ENCODE measurements at places on chromosomes 4 and X. TPM values are rescaled to one million over a fixed set of nuclear protein-coding genes. Genes with fewer than 3 reads are reported as not detected.
A peak's percentile ranks its signal among the peaks of the same experiment; 100 is the strongest.

- peak overlapping the region; percentile 58 for H3K27ac ChIP-seq
- peaks cover 72% of the 10 kb centered on the region for H3K27me3 ChIP-seq
- no peak for DNase-seq
- peak overlapping the region; percentile 19 for H3K4me3 ChIP-seq
Observed at GRCh38 chrX:25019707-25020390, 4.1 kb upstream of the ARX start.

- no peaks in the 10 kb centered on the region for H3K4me1 ChIP-seq
- H3K36me3 ChIP-seq, result no peaks in the 10 kb centered on the region
- H3K27ac ChIP-seq, result no peak overlapping the region
- H3K27me3 ChIP-seq, result no peaks in the 10 kb centered on the region
- H3K4me3 ChIP-seq, result no peak overlapping the region
- no peak for DNase-seq
Observed at GRCh38 chr4:117900832-117901231, 133.5 kb upstream of the NDST3 start.

Gene DCLK2
- total RNA-seq, result not detected

- no peaks in the 10 kb centered on the region for H3K27me3 ChIP-seq
- H3K4me1 ChIP-seq, result peaks cover 21% of the 10 kb centered on the region
- H3K4me3 ChIP-seq, result no peak overlapping the region
- H3K36me3 ChIP-seq, result peaks cover 26% of the 10 kb centered on the region
- H3K27ac ChIP-seq, result no peak overlapping the region
- no peak for DNase-seq
Observed at GRCh38 chr4:55864577-55865223, 11.3 kb downstream of the EXOC1 start.

Gene P2RY10
- 44.9 TPM for total RNA-seq

GRCh38 chr4:153081693-153082092 lies 122.5 kb upstream of the TRIM2 start:
- no peak overlapping the region for H3K4me3 ChIP-seq
- H3K36me3 ChIP-seq, result no peaks in the 10 kb centered on the region
- no peak overlapping the region for H3K27ac ChIP-seq

- H3K4me1 ChIP-seq, result no peaks in the 10 kb centered on the region
- H3K27me3 ChIP-seq, result peaks cover 4% of the 10 kb centered on the region
- H3K4me3 ChIP-seq, result no peak overlapping the region
- no peak for DNase-seq
- no peaks in the 10 kb centered on the region for H3K36me3 ChIP-seq
- H3K27ac ChIP-seq, result no peak overlapping the region
Observed at GRCh38 chr4:98094118-98094517, 49.2 kb downstream of the STPG2 start.

- H3K4me3 ChIP-seq, result no peak overlapping the region
- H3K4me1 ChIP-seq, result peaks cover 53% of the 10 kb centered on the region
- peaks cover 7% of the 10 kb centered on the region for H3K27me3 ChIP-seq
- peaks cover 13% of the 10 kb centered on the region for H3K36me3 ChIP-seq
- DNase-seq, result no peak
Observed at GRCh38 chr4:147801820-147802219, 69.9 kb downstream of the ARHGAP10 start.

DNA sequence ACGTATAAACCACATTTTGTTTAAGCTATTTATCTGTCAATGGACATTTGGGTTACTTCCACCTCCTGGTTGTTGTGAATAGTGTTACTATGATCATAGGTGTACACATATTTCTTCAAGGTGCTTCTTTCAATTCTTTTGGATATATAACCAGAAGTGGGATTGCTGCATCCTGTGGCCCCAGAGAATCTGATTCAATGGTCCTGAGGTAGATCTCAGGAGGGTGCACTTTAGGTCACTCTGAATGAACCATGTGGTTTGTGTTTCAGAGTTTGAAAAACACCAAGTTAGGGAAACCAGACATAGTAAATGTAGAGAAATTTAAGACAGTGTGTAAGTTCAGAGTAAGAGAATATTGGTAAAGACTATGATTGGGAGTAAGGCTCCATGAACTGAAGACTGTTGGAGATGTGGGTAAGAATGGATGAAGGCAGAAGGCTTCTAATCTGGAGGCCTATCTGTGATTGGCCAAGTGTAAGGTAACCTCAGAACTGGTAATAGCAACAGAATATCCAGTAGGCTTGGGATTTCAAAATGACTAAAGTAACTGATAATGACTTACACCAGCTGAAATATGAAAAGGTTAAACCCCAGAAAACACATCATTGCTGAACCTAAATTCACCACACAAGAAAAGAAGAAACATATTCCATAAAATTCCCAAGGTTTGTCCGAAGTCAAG lies 236.9 kb downstream of the CAMK2D start:
- H3K36me3 ChIP-seq, result peaks cover 46% of the 10 kb centered on the region
- H3K27ac ChIP-seq, result peak overlapping the region; percentile 36
- H3K27me3 ChIP-seq, result no peaks in the 10 kb centered on the region

Gene HADH
- 36.8 TPM for total RNA-seq

DNA sequence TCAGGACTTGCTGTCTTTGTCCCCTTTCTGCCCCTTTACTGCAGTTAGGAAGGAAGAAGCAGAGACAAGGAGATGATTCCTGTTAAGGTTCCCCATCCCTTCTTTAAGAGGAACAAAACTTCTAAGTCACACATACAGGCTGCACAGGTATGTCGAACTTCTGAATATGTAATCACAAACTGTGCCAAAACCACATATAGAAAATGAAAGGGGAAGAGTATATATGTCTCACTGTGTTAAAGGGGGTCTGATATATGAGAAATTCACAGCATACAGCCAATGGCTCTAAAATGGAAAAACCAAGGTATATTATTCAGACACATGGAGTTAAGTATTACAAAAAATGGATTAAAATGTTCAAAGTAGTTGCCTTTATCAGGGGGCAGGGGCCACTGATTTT lies 11.7 kb downstream of the CFAP97 start:
- H3K27ac ChIP-seq, result no peak overlapping the region
- H3K36me3 ChIP-seq, result peaks cover 26% of the 10 kb centered on the region
- no peak for DNase-seq
- no peaks in the 10 kb centered on the region for H3K27me3 ChIP-seq
- peaks cover 35% of the 10 kb centered on the region for H3K4me1 ChIP-seq

Gene NEUROG2
- 0.18 TPM for total RNA-seq

DNA sequence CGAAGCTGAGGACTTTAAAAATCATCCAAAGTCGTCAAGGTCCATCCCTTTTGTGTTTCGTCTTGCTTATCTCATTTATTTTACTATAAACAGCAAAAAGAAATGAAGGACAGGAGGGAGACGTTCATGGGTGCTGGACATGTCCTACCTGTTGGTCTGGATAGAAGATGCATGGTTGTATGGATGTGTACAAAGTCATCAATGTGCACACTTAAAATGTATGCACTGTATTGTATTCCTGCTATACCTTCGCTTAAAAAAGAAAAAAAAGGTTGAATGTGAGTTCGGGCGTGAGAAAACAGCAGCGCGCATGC lies 313 bp upstream of the BLOC1S4 start:
- peak overlapping the region; percentile 93 for H3K4me3 ChIP-seq
- no peak for DNase-seq
- H3K27ac ChIP-seq, result peak overlapping the region; percentile 88
- H3K27me3 ChIP-seq, result peaks cover 8% of the 10 kb centered on the region

Gene SLC10A4
- 0.10 TPM for total RNA-seq

Gene SLITRK4
- not detected for total RNA-seq

Gene ALAS2
- total RNA-seq, result not detected

DNA sequence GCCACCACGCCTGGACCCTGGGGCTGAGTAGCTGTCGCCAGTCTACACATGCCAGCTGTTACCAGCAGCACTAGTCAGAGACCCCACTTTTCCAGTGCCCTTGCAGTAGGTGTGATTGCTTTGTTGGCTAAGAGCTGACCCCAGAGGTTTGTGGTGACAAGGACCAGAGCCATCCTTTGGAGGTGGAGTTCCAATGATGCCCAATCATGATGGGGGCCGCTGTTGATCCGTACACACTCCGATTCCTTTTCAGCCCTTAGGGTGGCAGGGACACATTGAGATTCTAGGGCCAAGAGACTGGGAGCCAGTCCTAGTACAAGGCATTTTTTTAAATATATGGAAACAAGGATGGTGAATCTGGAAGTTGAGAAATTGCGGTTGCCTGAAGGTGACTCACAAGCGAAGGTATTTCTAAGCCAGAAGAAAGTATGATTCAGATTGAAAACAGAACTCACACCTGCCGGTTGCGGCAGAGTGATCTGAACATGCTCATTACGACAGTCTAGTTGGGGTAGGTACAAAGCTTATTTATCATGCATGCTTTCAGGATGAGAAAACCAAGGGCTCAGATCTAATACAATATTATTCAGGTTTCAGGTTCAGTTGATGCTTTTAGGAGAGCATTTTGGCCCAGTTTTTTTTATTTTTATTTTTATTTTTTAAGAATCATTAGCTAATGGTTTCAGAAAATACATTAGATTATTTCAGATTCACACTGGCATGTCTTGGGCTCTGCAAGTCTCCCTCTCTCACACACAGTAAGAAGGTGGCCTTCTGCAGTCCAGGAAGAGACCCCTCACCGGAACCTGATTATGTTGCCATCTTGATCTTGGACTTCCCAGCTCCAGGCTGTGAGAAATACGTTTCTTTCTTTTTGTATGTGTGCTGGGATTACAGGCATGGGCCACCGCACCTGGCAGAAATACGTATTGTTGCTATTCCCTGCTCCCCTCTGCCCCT lies 43.4 kb downstream of the SHROOM2 start:
- H3K4me1 ChIP-seq, result no peaks in the 10 kb centered on the region
- no peak overlapping the region for H3K4me3 ChIP-seq
- peak; percentile 1 for DNase-seq
- no peaks in the 10 kb centered on the region for H3K36me3 ChIP-seq
- peaks cover 10% of the 10 kb centered on the region for H3K27me3 ChIP-seq
- H3K27ac ChIP-seq, result peak overlapping the region; percentile 3

DNA sequence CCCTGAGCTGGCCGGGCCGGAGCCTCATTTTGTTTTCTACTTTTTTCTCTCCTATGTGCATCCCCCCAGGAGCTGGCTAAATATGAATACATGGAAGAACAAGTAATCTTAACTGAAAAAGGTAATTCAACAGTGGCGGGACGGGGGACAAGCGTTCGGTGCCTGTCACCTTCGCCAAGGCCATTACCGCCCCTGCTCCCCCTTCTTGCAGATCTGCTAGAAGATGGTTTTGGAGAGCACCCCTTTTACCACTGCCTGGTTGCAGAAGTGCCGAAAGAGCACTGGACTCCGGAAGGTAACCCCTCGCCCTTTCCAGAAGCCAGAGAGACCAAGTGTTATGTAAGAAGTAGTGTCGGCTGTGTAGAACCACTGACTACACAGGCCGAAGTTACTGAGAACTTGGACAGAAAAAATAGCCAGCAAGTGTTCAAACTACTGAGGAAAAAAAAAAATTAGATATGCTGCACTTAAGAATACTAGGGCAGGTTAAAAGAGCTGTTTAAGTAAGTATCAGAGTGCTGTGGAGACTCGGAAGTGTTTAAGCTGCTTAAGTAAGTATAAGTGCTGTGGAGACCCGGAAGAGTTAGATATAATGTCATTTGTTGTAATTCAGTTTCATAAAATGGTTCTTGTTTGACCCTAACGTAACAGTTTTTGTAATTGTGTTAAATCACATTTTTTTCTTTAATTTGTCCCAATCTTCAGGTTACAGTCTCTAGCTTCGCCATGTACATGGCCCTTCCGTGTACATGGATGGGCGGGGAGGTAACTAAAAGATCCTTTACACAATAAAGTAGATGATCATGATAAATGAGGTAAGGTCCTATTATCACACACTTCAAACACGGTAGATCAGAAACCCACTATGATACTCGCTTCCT lies 856 bp downstream of the SAT1 start:
- H3K4me3 ChIP-seq, result peak overlapping the region; percentile 97
- H3K36me3 ChIP-seq, result peaks cover 24% of the 10 kb centered on the region
- DNase-seq, result no peak
- H3K4me1 ChIP-seq, result peaks cover 38% of the 10 kb centered on the region

DNA sequence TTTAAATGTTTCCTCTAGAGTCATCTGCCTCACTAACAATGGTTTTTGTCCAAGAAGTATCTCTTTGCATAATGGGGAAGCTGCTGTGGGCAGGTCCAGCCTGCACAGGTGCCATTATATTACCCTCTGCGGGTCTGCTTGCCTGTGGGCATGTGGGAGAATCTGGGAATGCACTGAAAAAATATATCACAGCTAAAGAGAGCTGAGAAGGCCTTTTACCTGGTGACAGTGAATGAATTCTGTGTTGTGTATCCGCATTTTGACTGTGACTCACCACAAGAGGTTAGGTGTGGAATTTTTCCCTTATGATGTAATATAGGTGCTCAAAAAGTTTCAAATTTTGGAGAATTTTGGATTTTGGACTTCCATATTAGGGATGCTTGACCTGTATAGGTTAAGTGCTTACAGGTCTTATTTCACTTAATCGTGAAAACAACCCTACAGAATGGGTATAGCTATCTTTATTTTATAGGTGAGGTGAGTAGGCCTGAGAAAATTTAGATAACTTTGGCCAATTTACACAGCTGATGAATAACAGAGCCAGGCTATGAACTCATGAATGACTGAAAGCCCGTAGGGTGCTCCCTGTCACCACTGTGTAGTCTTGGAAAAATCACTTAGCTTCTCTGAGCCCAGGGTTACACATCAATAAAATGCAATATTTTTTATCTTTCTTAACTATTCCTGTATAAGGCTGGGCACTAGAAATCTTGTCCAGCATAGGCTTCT lies 198.0 kb upstream of the EPHA5 start:
- DNase-seq, result no peak
- H3K4me1 ChIP-seq, result no peaks in the 10 kb centered on the region
- no peak overlapping the region for H3K4me3 ChIP-seq

Gene EGF
- total RNA-seq, result not detected

Gene PABPC1L2B
- total RNA-seq, result not detected

Gene OPRPN
- not detected for total RNA-seq

Gene GATA1
- not detected for total RNA-seq

Gene SLC9A7
- 36.9 TPM for total RNA-seq
